ENCODE measurements at places on chromosomes 13 and 19.
A peak's percentile ranks its signal among the peaks of the same experiment; 100 is the strongest.

- no peak for DNase-seq
Observed at GRCh38 chr13:51292000-51292565, 47.4 kb upstream of the SERPINE3 start.

DNA sequence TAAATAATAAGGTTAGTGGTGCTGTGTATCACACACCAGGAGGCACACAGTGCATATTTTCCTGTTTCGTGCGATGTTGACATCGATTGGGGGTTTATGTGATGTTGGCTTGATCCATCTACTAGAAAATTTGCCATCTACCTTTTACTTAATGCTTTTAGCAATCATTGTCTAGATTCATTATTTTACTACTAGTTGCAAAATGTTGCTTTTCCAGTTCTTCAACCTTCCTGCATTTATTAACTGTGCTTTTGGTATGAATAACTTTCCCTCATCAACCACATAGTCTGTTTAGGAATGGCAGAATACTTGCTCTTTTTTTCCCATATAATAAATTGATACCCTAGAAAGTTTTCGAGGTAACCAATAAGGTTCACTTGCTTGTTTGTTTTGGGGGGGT is 17.5 kb downstream of the C13orf42 start:
- no peak for DNase-seq

GRCh38 chr19:6678690-6679109 is 8.7 kb upstream of the TNFSF14 start:
- no peak for DNase-seq

GRCh38 chr19:40445780-40446262 is 1.7 kb upstream of the SERTAD3 start:
- no peak for DNase-seq

GRCh38 chr19:14375055-14375581 is 6.1 kb upstream of the ADGRE5 start:
- DNase-seq: no peak

GRCh38 chr13:64164435-64164834 is 2748.8 kb upstream of the PCDH20 start:
- no peak for DNase-seq

DNA sequence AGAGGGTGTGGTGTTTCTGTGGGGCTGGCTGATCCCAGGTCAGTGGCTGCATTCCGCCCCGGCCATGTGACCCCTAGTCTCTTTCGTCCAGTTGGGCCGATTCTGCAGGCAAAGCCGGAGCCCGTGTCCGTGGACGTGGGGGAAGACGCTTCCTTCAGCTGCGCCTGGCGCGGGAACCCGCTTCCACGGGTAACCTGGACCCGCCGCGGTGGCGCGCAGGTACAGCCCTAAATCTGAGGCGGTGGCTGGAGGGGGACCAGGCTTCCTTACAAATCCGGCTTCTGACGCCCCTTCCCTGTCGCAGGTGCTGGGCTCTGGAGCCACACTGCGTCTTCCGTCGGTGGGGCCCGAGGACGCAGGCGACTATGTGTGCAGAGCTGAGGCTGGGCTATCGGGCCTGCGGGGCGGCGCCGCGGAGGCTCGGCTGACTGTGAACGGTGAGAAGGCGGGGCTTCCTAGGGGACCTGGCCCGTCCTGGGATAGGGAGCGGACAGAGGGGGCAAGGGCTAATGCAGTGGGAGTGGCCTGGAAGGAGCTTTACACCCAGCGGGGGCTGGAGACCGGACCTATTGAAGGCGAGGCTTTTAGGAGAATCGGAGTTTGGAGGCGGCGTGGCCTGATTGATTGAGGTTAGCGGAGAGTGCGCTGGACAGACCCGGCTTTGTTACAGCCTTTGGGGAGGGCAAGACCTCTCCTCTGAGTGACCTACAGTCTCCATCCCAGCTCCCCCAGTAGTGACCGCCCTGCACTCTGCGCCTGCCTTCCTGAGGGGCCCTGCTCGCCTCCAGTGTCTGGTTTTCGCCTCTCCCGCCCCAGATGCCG is 4.3 kb downstream of the KIRREL2 start:
- peak; percentile 71 for DNase-seq

- DNase-seq: no peak
Observed at GRCh38 chr13:71454509-71454908, 412.5 kb downstream of the DACH1 start.

- DNase-seq: peak; percentile 38
Observed at GRCh38 chr13:65768545-65768944, 1461.6 kb downstream of the PCDH9 start.

- no peak for DNase-seq
Observed at GRCh38 chr19:58466089-58466759, 656 bp upstream of the ZNF324 start.

- no peak for DNase-seq
Observed at GRCh38 chr13:113466383-113466782, 13.1 kb upstream of the ADPRHL1 start.

DNA sequence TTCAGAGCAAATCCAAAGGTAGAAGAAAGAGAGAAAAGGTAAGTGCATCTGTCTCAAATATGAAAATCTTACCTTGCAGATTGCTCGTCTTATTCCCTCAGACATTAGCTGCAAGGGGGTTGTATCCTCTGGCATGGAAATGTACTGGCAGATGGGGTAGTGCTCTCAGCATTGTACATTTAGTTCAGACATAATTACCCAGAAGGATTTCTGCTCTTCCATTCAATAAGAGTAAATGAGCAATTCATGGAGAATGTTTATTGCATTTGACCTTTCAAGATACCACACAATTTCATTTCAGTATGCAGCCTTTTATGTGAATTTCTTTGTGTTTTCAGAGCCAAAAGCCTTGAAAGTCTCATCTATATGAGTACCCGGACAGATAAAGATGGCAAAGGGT is 63.8 kb downstream of the SCEL start:
- no peak for DNase-seq

GRCh38 chr13:87798536-87798935 is 127.4 kb downstream of the SLITRK5 start:
- no peak for DNase-seq

- DNase-seq: no peak
Observed at GRCh38 chr13:20405691-20406090, 120.0 kb downstream of the CRYL1 start.

DNA sequence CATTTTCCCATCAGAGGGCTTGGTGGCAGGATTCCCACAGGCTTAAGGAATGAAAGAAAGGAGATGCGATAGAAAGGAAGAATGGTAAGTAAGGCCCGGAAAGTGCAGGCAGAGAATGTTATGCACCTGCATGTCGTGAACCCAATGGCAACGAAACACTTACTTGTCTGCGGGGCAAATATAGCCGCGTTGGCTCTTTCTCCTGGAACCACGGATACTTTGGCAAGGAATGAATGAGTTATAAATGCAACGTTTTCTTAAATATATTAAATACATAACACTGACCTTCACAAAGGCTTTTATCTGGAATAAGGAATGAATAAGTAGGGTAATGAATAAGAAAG is 192.1 kb downstream of the KATNAL1 start:
- DNase-seq: no peak

DNA sequence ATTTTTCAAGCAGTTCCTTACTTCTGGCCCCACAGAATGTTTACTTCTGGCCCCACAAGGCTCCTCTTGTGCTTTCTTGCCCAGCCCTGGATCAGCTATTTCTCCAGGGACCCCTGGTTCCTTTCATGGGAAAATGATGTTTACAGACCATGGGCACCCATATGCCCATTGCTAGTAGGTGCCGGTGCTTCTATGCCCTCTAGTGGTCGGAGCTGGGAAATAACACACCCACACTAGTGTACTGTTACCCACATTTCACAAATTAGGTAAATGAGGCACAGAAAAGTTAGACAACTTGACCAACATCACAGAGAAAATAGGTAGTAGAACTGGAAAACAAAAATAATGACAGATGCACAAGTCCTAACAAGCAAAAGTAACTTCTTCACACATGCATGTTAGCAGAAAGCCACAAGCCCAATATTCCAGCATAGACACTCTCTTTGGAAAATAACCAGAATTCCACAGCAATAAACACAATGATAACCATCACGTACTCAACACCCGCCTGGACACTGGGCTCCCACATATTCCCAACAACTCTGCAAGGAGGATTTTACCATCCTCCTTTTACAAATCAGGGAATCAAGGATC is 1.3 kb upstream of the CEACAM6 start:
- no peak for DNase-seq

DNA sequence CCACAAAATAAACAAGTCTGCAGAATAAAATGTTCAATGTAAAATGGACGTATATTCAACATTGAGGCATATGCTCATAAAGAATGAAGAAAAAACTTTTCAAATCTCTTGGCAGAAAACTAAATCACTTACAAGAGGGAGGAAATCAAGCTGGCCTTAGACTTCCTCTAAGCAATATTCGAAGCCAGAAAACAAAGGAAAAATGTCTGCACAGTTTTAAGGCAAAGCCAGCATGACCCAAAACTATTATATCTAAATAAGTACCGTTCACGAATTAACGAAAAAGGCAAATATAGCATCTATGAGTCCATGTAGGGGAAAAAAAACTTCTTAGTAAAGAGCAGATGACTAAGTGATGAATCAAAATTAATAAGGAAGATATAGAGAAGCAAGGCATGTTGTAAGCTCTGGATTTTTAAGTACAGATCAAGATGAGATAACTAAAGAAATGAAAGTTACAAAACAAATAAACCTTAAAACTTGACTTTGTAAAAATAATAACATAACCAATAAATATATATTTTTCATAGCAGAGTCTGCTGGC is 101.3 kb downstream of the KCNRG start:
- no peak for DNase-seq

DNA sequence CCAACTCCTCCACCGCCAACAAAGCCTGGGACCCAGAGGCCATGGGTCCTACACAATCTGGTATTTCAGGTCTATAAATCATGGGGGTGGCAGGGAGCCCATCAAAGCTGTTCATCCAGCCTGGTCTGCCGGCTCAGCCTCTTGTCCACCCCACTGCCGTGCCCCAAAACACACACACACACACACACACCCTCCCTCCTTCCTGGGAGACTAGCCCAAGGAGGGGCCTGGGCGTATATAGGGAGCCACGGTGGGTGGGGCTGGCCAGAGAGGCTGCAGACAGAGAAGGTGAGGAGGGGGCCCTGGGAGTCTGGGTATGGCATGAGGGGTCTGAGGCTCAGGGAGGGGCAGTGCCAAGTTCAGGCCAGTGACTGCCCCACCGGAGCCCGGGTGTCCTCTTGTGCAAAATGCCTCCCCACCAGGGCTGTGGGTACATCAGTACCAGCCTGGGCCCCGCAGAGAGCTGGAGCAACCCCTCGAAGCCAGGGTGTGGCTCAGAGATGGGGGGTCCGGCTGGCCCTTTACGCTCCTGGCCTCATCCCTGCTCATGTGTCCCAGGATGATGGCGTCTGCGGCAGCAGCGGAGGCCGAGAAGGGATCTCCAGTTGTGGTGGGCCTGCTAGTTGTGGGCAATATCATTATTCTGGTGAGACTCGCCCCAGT is at the start of gene UPK1A:
Gene UPK1A (plus strand): TSS at position 267 of the 663 bp plus-strand sequence. CDS start 296 bp downstream, at position 563.
- DNase-seq: no peak

GRCh38 chr13:44927968-44928367 is 61.3 kb downstream of the NUFIP1 start:
- no peak for DNase-seq

DNA sequence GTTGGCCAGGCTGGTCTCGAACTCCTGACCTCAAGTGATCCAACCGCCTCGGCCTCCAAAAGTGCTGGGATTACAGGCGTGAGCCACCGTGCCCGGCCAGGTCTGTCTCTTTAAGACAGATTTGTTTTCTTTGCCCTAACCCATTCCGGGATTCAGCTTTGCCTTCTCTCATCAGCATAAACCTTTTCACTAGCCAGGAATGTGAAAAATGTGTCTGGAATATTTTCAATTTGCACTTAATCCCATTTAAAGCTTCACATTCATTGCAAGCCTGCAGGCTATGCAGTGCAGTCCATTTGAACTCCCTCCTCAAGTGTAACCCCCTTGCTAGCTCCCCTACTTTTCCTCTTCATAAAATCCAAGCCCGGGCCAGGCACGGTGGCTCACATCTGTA is 880 bp upstream of the TMEM160 start:
- peak; percentile 55 for DNase-seq

- DNase-seq: no peak
Observed at GRCh38 chr19:39262496-39262895, 5.7 kb upstream of the IFNL2 start.

DNA sequence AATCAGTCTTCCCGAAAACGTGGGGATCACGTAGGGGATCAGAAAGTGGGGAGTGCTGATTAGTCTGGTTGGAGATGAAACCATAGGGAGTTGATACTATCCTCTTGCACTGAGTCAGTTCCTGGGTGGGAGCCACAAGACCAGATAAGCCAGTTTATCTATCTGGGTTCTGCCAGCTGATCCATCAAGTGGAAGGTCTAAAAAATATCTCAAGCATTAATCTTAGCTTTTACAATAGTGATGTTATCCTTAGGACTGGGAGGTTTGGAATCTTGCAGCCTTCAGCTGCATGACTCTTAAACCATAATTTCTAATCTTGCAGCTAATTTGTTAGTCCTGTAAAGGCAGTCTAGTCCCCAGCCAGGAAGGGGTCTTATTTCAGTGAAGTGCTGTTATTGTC is 2474.2 kb downstream of the PCDH9 start:
- DNase-seq: no peak

DNA sequence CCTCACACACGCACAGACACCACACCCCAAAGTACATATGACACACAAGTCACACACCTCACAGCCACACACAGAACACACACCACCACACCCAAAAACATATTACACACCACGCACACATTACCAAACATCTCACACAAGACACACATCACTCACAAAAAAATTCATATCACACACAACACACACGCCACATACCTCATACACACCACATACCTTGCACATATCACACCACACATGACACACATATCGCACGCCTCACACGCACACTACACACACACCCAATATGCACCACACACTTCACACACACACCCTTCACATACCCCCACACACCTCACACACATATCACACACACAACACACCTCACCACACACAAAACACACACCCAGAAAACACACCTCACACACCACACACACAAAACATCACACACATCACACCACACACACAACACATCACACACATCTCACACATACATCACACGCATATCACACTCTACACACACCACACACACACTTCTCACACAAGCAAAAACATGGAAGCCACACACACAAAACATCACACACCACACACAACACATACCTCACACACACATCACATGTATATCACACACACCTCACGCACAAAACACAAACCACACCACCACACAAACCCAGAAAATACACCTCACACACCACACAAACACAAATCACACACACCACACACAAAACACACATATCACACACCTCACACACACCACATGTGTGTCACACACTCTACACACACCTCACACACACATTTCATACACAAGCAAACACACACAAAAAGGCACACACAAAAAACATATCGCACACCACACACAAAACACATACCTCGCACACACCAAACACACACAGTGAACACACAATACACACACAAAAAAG is 132.1 kb downstream of the CRYL1 start:
- no peak for DNase-seq

GRCh38 chr13:42892760-42893159 is 99.3 kb downstream of the EPSTI1 start:
- no peak for DNase-seq

- peak; percentile 72 for DNase-seq
Observed at GRCh38 chr19:17402982-17403855, 2.2 kb downstream of the BST2 start.
